ENCODE measurements at places on chromosomes 1 and 21. TPM values are rescaled to one million over a fixed set of nuclear protein-coding genes. Genes with fewer than 3 reads are reported as not detected.

DNA sequence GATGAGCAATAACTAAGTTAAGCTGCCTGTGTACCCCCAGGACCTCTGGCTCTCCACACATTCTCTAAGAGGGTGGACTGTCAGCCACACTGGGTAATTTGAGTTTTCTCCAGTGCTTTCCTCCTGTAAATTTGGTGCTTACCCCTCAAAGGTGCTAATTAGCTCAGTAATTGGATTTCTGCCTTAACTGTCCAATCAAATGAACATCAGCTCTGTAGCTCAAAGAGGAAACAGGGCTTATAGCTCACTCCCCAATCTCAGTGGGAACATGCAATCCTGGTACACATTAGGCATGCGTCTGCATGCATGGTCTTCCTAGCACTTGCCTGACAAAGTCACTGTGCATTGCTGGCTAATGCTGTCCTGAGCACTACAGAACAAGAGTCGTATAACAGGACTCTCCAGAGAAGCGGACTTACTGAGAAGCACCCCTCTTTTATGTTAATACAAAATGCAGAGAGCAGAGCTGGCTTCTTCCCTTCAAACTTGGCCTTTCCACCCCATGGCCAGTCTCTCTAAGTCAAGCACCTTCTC lies 110.1 kb downstream of the NTPCR start:
- H3K27ac ChIP-seq, result no peak overlapping the region
- no peaks in the 10 kb centered on the region for H3K27me3 ChIP-seq

UMODL1 gene
- total RNA-seq, result not detected

DNA sequence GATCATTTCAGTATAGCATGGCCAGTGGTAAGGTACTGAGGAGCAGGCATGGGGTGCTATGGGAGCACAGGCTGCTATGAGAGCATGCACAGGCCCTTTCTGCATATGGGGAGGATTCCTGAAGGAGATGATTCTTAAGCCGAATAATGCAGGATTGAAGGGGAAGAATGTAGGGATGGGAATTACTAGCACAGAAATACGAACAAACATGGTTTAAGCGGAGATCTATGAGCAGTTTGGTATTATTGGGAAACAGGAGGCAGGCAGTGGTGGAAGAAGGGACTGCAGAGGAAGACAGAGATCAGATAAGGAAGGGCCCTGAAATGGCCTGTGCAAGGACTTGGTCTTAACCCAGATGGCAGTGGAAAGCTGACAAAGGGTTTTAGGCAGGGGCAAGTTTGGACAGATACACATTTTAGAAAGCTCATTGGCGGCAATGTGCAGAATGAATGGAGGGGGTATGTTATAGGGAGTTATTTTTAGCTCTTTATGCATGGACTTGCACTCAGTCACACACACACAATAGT lies 1.7 kb downstream of the OSCP1 start:
- DNase-seq, result peak; percentile 23
- H3K27ac ChIP-seq, result no peak overlapping the region
- H3K4me1 ChIP-seq, result peaks cover 3% of the 10 kb centered on the region
- H3K4me3 ChIP-seq, result no peak overlapping the region
- no peaks in the 10 kb centered on the region for H3K27me3 ChIP-seq

DNA sequence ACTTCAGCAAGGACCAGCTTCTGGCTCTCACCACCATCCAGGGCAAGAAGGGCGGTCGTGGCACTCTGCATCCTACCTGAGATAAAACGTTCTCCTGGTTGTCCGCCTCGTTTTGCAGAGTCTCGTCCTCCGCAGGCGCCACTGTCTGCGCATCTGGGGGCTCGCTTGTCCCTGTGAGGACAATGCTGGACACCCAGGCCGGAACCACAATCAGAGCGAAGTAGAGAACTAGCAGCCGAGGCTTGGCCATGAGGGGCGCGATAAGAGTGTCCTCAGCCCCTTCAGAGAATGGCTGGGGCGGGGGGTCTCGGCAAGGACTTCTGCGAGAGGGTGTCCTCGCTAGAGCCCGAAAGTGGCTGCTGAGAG lies 505 bp downstream of the OLFML2B start:
- no peak for DNase-seq
- no peaks in the 10 kb centered on the region for H3K36me3 ChIP-seq
- H3K4me3 ChIP-seq, result no peak overlapping the region

- no peak overlapping the region for H3K27ac ChIP-seq
- H3K36me3 ChIP-seq, result no peaks in the 10 kb centered on the region
- DNase-seq, result no peak
These were observed 183.0 kb downstream of the APP start for GRCh38 chr21:25987531-25987930.

- no peak for DNase-seq
- H3K27me3 ChIP-seq, result no peaks in the 10 kb centered on the region
- H3K27ac ChIP-seq, result peak overlapping the region; percentile 32
- no peaks in the 10 kb centered on the region for H3K36me3 ChIP-seq
These were observed 9.9 kb downstream of the CDKN2C start for GRCh38 chr1:50979937-50980336.

MROH7 gene
- 2.9 TPM for total RNA-seq

DNA sequence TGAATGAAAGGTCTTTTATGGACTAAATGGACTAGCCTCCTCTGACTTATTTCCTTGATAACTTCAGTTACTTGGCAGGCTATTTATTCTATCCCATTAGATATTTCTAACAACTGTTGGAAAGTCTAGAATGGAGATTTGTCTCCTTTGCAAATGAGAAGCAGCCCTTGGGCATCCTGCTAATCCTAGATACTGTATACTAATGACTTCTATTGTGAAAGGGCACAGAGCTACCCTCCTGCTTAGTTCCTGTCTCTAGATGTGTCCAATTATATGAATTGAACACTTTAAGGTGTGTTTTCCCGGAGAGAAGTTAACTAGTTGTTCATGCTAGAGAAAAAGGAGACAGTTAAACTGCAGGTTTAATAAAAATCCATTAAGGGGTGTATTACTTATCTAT lies 10.2 kb upstream of the NCMAP start:
- no peak overlapping the region for H3K27ac ChIP-seq
- peaks cover 6% of the 10 kb centered on the region for H3K27me3 ChIP-seq
- H3K36me3 ChIP-seq, result no peaks in the 10 kb centered on the region
- no peaks in the 10 kb centered on the region for H3K4me1 ChIP-seq
- no peak for DNase-seq
- no peak overlapping the region for H3K4me3 ChIP-seq

AKT3 gene
- 16.0 TPM for total RNA-seq
